ENCODE measurements at places on chromosomes 1 and 21.

- DNase-seq, result no peak
These were observed 49.1 kb downstream of the CAMTA1 start for GRCh38 chr1:6834366-6834765.

DNA sequence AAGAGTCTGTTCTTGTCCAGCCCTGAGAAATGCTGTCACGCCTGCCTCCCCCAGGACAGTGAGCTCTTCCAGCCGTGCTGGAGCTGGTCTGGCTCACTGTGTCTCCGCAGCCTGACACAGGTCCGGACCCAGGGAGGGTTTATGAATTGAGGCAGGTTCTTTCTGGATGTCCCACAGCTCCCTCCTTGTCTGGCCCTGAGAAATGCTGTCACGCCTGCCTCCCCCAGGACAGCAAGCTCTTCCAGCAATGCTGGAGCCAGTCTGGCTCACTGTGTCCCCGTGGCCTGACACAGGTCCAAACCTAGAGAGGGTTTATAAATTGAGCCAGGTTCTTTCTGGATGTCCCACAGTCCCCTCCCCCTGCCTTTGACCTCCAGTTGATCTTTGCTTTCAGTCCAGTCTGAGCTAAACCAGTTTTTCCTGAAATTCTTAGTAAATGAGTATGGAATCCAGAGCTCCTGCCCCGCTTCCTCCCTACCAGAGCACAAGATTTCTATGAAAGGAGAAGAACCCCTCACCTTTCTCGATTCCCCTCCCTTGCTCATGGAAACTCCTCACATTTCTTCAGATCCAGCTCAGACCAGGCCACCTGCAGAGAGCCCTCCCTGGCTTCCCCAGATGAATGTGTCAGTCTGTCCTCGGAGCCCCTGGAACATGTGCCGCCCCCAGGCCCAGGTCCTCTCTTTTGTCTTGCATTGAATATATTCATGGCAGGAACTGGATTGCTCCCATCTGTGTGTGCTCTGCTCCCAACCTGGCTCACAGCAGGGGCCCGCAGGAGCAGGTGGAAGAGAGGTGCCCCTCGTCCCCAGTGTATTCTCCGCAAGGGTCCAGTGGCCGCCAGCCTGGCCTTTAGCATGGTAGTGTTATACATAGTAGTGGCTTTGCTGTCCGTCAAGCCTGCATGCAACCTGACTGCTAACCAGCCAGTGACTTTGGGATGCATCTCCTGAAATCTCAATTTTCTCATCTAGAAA is 116.3 kb downstream of the EPHB2 start:
- DNase-seq, result no peak

- no peak for DNase-seq
These were observed 31.2 kb downstream of the ARID4B start for GRCh38 chr1:235296729-235297128.

GRCh38 chr1:17795836-17796645 is 40.9 kb downstream of the ACTL8 start:
- DNase-seq, result no peak

- peak; percentile 49 for DNase-seq
These were observed 108.0 kb upstream of the TRABD2B start for GRCh38 chr1:48105165-48105564.

GRCh38 chr1:81804312-81804711 is 3.6 kb downstream of the ADGRL2 start:
- DNase-seq, result no peak

GRCh38 chr1:54361342-54361741 is 44.9 kb downstream of the SSBP3 start:
- DNase-seq, result no peak

DNA sequence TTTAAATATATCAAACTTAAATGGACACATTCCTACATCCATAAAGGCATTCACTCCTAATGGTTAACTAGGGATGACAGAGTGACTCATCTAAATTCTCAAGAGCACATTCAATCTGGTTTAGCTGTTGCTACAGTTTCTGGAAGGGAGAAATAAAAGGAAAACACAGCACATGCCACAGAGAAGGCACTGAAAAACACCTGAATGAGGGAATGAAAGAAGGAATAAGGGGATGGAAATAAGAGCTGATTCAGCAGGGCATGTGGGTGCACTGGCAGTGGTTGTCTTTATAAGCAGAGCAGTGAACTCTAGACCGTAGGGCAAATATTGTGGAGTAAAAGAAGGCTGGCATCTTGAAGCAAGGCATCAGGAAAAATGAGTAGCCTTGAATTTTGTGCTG is 79.3 kb downstream of the LHX4 start:
- DNase-seq, result peak; percentile 58

GRCh38 chr1:223535319-223535718 is 130.2 kb downstream of the CAPN8 start:
- no peak for DNase-seq

GRCh38 chr1:19623523-19623922 is 20.6 kb upstream of the NBL1 start:
- DNase-seq, result no peak

- no peak for DNase-seq
These were observed 68.9 kb downstream of the DMAP1 start for GRCh38 chr1:44281962-44282703.

DNA sequence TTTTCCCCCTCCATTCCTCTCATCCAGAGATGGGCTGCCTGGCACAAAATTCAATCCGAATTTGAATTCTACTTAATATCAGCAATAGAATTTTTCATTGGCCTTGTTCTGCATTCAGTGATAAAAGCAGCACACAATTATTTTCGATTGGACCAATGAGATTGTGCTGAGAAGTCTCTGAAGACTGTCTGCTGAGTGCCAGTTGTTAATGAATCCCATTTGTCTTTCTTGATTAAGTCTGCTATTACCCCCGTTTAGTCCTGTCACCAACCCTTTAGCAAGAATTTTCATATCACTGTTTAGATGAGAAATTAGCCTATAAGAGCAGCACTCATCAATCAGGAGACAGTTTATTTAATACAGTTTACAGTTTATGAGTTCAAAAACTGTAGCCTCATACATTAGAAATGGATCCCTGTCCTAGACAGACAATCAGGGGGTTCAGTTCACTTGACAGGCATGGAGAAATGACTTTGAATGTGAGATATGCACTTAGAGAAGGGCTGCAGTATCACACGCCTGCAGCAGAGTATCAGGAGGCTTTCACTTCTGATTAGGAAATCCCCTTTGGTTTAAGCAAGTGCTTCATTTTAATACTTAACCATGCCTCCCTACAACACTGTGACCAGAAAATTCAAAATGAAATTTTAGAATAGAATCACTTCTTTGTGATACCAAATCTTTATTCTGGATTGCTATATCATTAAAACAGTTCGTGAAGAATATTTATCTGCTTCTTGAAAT is 304.7 kb upstream of the PTBP2 start:
- peak; percentile 1 for DNase-seq

GRCh38 chr1:92854101-92854785 is 22.4 kb downstream of the RPL5 start:
- DNase-seq, result no peak

- DNase-seq, result no peak
These were observed 609 bp downstream of the RWDD2B start for GRCh38 chr21:29018540-29018939.

DNA sequence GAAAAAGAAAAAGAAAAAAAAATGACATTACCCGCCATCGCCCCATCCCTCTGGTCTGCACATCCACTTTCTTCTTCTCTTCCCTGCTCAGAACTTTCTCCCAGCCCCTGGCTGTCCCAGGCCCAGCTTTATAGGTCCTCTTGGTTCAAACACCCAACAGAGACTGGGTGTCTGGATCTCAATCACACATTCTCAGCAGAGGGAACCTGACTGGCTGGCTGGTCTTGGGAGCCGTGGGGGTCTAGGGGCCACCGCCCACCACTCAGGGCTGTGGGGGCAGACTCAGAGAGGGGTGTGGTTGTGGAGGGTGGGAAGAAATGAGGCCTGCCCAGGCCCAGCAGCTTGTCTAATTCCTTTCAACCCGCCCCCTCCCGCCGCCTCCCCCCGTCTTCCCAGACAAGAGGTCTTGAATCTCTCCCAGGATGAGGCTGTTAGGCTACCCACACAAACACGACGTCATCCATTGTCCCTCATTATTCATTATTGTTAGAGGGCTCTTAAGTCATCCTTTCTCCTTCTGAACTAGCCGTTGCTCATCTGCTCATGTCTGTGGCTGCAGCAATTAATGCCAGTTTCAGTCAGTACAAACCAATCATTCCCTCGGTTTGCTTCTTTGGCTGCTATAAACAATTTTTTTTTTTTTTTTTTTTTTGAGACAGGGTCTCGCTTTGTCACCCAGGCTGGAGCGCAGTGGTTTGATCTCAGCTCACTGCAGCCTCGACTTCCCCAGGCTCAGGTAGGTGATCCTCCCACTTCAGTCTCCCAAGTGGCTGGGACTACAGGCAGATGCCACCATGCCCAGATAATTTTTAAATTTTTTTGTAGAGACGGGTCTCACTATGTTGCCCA is 40.6 kb upstream of the CLIC4 start:
- DNase-seq, result peak; percentile 70

GRCh38 chr1:201659572-201659971 is 120.6 kb downstream of the NAV1 start:
- DNase-seq, result no peak

DNA sequence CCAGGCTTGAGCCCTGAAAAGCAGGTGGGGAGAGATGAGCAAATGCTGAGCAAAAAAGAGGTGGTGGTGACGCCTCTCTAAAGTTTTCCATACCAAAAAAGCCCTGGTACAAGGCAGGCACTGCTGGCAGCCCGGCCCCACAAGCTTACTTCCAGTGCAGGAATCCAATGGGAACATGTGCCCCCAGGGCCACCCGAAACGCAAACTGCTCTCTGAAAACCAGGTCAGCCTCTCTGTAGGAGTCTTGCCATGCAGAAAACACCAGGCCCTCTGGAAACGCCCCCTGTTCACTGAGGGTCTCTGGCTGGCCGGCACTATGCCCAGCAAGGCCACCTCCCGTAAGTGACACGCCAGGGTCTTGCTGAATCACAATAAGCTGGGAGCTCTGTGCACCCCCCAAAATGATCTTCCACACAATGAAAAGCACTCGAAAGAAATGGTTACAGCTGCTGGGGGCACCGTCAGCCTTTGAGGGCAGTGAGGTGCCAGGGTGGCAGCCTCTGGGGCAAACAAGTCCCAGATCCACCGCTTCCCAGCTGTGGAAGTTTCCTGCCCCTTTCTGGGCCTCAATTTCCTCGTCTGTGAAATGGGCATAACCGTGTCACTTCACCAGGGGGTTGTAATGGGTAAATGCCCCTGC is 170.5 kb downstream of the TOMM20 start:
- DNase-seq, result no peak

DNA sequence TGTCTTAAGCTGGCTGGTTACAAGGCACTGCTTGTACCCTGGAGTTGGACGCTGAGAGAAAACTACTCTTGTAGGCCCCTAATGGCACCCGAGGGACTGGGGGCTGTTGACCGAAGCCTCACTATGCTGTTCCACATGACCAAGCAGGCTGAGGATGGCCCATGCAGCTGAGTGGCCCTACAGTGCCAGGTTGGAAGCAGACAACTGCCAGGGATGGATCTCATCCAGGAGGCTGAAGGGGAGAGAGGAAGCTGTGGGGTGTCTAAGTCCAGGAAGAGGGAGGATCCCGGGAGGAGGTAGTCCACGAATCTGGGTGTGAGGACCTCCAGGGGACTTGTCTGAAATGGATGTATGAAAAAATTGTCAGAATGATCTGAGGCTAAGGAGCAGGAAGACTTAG is 45.8 kb downstream of the FOXD2 start:
- DNase-seq, result no peak

DNA sequence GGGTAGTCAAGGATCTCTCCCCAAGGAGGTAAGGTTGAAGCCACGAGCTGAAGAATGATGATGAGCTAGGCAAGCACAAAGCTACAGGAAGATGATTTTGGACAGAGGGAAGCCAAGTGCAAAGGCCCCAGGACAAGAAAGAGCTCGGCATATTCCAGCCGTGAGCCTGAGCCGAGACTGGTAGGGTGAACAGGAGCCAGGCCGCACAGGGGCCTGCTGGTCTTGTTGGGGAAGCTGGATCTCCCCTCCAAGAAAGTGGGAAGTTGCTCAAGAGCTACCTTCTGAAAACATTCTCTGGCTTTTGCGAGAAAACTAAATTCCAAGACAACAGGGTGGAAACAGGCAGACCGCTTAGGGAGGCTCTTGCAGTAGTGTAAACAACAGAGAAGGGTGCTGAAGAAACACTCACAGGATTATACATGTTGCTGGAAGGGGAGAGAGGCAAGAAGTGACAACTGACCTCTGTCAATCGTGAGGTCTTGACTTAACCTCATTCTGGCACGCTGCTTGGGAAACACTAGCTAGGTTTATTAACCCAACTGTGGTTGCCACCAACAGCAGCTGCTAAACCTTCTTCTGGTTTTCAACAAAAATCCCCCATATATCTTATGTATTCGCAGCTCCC is 625.2 kb downstream of the SMYD3 start:
- no peak for DNase-seq

- no peak for DNase-seq
These were observed 89.8 kb upstream of the NR5A2 start for GRCh38 chr1:199937661-199938060.

- no peak for DNase-seq
These were observed 76.5 kb downstream of the S1PR1 start for GRCh38 chr1:101313356-101313755.

GRCh38 chr21:23541571-23541970 is 2065.7 kb downstream of the MRPL39 start:
- no peak for DNase-seq

DNA sequence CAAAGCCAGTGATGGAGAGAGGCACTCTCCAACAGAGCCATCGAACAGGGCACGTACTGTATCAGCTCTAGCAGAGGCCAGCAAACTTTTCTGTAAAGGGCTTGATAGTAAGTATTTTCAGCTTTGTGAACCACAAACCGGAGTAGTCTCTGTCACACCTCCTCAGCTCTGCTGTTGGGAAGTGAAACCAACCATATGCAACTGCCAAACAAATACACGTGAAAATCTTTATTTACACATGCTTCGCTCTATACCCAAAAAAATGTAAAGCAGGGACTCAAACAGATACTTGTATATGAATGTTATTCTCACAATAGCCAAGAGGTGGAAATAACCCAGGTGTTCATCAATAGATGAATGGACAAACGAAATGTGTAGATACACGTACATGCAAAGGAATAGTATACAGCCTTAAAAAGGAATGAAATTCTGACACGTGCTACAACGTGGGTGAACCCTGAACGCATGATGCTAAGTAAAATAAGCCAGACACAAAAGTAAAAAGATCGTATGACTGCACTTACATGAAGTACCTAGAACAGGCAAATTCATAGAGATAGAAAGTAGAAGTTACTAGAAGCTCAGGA is 39.0 kb downstream of the SETD4 start:
- no peak for DNase-seq

DNA sequence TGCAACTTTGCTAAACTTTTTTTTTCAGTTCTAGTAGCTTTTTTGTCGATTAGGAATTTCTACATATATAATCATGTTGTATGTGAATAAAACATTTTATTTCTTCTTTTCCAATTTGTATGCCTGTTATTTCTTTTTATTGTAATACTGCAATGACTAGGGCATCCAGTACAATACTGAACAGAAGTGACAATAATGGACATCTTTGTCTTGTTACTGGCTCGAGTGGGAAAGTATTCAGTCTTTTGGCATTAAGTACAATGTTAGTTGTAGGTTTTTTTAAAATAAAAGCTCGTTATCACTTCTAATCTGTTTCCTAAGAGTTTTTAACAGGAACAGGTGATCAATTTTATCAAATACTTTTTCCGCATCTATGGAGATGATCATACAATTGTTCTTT is 9.8 kb downstream of the STPG1 start:
- DNase-seq, result no peak

All from A172 (cell line).